ENCODE measurements at places on chromosomes 16 and 17.

DNA sequence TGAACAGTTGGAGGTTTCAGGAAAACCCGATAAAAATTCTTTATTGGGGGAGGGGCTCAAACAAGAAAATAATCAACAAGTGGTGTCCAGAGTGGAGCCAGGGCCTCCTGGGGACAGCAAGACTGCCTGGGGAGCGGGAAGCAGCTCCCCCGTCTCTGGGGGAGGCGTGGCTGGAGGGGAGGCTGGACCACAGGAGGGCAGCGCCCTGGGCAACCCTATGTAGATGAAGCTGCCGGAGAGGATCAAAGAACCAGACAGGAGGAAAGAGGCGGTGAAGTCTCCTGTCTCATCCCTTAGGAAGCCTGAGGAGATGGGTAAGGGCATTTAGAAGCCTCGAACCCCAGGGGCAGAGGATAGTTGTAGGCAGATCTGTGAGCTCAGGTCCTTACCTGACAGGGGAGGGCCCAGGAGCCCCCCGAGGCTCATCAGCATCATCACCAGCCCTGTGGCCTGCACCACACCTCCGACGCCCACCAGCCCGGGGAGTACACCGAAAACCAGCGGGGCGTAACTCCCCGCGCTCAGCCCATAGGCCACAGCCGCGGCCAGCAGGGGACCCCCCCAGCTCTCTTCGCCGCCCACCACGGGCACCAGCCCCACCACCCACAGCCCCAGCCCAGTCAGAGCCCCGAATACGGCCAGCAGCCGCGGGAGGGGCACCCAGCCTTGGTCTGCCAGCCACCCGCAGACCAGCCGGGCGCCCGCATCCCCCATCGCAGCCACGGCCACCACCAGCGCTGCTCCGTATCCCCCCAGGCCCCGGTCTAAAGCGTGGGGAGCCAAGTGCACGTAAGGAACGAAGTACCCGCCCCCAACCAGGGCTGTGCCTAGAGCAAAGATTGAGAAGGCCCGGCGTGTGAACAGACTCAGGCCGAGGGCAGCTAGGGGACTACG, 2.0 kb downstream of the SLC16A11 start:
- no peak for DNase-seq

DNA sequence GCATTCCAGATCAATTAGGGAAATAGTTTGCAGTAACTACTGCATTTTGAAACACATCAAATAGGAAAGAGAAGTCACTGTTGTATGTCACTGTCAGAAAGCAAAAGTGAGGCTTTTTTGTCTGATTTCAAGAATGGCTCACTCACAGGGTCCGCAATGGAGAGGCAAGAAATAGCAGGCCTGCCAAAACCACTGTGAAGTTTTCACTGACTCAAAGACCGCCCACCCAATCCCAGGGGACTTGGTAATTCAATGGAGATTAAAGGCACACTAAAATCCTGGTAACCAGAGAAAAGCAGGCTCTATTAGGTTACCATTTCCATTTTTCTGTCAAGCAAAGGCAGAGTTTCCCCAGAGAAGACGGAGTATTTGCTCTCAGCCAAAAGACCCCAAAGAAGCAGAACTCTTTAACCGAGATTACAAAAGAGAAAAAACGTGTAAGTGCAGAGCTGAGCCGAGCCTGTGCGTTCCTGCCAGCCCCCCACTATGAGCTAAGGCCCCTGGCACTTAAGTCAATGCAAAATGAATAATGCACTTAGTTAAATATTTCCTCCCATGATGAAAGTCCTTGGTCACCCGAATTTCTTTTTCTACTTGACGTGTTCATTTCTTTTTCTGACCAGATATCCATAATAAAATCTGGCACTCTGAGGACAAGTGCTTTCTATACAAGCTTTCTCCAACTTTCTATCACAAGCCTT, 57.0 kb downstream of the FOXL1 start:
- no peak for DNase-seq

DNA sequence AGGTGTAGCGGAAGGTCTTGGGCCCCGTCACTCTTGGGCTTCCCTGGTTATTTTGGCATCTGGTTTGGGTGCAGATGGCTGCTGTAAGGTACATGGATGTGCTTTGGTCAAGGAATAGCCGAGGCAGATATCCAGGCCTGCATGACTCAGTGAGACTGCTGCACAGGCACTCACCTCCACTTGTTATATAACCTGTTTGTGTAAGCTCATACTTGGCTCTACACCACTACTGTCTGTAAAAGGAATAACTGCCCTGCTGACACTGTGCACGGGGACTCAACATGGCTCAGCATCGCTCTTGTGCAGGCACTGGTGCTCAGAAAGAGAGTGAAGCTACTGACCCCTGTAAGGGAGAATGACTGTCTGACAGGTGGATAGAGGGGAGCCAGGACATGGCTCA, 42.3 kb upstream of the ARL4D start:
- no peak for DNase-seq

- no peak for DNase-seq
Observed at GRCh38 chr16:52453644-52454043, 93.3 kb downstream of the TOX3 start.

- DNase-seq, result no peak
Observed at GRCh38 chr17:49285716-49286115, 55.1 kb upstream of the PHOSPHO1 start.

GRCh38 chr16:71724320-71724751, at the start of gene PHLPP2:
TSS of gene PHLPP2 (minus strand) at chr16:71724701. CDS start at chr16:71714795, 9,906 bp downstream.
- no peak for DNase-seq

DNA sequence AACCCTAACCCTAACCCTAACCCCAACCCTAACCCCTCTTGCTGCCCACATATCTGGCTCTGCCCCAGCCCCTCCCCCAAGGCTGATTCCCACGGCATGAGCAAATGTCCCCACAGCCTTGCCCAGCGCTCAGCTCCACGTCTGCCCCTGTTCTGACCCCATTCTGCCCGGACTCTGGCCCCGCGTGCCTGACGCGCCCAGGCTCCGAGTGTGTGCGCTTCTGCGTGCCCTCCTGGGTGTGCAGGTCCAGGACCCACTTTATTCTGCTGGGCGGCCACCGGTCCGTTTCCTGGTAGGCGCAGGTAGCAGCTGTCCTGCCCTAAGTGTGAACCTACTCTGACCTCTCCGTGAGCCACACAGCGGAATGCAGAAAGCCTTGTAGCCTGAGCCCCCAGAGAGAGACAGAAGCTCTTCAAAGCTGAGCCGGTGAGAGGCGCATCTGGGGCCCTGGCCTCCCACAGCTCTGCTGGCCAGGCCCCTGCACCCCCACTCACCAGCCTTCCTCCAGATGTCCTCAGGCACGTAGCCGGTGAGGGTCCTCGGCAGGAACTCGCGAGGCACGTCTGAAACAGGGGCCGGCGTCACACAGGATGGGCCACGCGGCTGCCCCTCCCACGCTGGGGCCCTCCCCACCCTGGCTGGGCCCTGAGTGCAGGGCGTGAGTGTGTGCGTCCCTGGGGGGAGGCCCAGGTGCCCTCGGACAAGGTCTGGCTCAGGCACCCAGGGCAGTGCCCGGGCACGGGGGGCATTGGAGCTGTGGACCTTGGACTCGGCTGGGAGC, 14.0 kb upstream of the PABPN1L start:
- no peak for DNase-seq

Measured in suppressor macrophage (primary cell).